Muscle of arm (tissue), 14 donors: ENCODE measurements at places on chromosomes 1 and 21. TPM values are rescaled to one million over a fixed set of nuclear protein-coding genes. Genes with fewer than 3 reads are reported as not detected.

DNA sequence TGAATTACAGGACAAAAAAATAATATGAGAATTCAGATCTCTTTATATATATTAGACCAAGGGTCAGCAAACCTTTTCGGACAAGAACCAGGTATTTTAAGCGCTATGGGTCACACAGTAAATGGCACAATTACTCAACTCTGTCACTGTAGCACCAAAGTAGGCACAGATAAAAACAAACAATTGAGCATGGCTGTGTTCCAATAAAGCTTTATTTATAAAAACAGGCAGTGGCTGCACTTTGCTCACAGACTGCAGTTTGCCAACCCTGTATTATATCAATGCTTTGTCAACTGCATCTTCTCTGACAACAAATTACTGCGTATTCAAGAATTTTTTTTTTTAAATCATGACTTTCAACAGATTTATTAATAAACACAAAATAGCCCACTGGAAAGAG, 29.8 kb downstream of the EDEM3 start:
- DNase-seq: no peak

DNA sequence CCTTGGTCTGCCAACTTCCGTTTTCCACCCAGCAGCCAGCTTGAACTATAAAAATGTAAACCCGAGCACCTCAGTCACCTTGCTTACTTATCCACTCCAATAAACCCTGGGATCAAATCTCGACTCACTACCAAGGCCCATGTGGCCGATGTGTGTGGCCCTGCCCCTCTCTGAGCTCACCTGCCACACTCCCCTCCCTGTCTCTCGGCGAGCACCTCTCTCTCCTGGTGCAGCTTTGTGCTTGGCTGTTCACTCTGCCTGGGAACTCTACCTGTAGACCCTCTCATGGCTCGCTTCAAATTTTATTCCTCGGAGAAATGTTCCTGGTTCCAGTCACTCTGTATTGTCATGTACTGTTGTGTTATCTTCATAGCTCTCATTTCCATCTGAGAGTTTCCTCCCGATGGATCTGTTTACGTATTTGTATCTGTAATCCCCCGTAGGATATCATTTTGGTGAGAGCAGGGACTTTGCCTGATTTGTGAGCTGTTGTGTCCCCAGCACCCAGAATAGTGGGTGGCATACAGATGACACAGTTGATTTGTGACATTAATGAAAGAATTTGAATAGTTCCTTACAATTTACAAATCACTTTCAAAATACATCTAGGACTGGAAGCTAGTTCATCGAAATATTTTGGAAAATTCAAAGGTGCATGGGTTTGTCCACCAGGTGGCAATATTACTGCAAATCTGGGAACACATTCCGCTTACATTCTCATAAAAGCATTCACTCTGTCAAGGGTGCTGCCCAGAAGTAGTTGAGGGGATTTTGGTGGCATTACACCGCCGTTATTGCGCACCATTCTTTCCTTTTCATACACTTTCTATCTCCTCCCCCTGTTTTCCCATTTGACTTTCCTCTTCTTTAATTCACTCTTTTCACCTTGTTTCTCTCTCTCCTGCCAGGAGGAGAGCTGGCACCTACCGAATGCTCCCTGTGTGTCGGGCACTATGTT, 95.3 kb downstream of the ABCA4 start:
- peak; percentile 73 for DNase-seq

FAM110D gene
- polyA plus RNA-seq: not detected

NPHP4 gene
- 3.6 TPM for polyA plus RNA-seq

GRCh38 chr1:65398083-65398482, 22.4 kb upstream of the LEPR start:
- DNase-seq: no peak

PPFIA4 gene
- polyA plus RNA-seq: 47.3 TPM

UBL4B gene
- not detected for polyA plus RNA-seq

ADGRL4 gene
- 19.5 TPM for polyA plus RNA-seq

GRCh38 chr21:36854391-36854790, 112.1 kb downstream of the HLCS start:
- DNase-seq: no peak

GRCh38 chr1:8674912-8675311, 142.5 kb downstream of the RERE start:
- no peak for DNase-seq

DNA sequence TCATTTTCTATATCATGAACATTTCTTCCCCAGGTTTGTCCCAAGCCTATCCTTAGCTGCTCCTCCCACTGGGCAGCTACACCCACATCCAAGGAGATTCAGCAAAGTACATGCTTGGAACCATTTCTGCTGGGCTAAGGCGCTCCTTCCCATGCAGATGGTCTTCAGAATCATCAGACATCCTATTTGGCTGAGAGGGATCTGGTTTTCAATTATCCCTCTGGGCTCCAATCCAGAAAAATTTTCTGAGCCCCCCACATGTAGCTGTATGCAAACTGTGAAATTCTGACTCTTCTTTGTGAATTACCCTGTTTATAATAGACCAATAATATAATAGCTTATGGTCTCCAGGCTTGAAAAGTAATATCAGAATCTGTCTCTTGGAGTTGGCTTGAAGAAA, 99.2 kb downstream of the LAMC2 start:
- DNase-seq: no peak

GJB3 gene
- polyA plus RNA-seq: not detected
